ENCODE measurements at places on chromosomes 6 and 20.
A peak's percentile ranks its signal among the peaks of the same experiment; 100 is the strongest.

- DNase-seq: no peak
These were observed 312.2 kb downstream of the ADGRG6 start for GRCh38 chr6:142613981-142614380.

DNA sequence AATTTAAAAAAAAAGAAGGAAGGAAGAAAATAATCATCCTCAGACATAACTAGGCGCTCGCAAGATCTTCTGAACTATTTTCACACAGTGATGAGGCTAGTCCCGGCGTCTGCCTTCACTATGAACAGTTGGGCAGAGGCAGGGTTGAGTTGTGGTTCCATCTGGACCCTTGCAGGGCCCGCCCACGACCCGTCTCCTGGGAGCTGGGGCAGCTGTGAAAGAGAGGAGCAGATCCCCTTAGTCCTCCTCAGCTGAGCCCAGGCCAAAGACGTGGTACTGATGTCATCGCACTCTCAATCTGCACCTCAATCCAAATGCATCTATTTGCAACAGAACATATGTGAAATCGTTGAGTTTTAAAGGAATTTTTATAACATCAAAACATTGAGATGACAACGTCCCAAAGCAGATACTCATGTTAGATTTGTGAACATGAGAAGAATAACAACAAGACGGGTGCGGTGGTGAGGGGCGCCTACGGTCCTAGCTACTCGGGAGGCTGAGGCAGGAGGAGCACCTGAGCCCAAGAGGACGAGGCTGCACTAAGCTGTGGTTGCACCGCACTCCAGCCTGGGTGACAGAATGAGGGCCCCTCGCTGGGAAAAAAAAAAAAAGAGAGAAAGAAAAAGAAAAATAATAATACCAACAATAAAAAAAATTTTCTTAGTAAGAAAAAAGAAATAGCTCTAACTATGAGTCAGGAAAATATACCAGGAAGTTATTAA, 15.3 kb downstream of the TCFL5 start:
- peak; percentile 89 for DNase-seq

GRCh38 chr6:166336847-166337246, 5.5 kb downstream of the SFT2D1 start:
- no peak for DNase-seq

GRCh38 chr6:146990821-146991798, 213.1 kb upstream of the STXBP5 start:
- no peak for DNase-seq

- peak; percentile 36 for DNase-seq
These were observed 69.8 kb upstream of the FAM184A start for GRCh38 chr6:119148098-119148824.

DNA sequence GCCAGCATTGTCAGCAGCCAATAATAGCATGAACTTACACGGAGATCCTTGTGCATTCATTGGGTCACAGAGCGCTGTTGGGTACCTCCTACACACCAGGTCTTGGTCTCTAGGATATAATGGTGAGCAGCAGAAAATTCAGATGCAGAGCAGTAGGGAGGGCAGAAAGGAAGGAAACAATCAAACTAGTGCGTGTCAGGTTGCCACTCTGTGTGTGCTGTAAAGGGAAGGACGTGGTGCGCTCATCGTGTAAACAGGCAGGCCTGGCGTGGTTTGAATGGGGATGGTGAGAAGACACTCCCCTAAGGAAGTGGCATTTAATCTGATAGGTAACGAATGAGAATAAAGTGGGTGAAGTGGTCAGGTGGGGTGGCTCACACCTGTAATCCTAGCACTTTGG, 336.4 kb downstream of the CDH26 start:
- DNase-seq: no peak

- no peak for DNase-seq
These were observed 53.6 kb downstream of the MDGA1 start for GRCh38 chr6:37643851-37644672.

All from NCI-H1694 treated with DMSO at 0.1 percent for 48 hours (cell line).